ENCODE measurements at places on chromosomes 7 and 10. TPM values are rescaled to one million over a fixed set of nuclear protein-coding genes. Genes with fewer than 3 reads are reported as not detected.

The KNDC1 gene
- 1.7 TPM for total RNA-seq

DNA sequence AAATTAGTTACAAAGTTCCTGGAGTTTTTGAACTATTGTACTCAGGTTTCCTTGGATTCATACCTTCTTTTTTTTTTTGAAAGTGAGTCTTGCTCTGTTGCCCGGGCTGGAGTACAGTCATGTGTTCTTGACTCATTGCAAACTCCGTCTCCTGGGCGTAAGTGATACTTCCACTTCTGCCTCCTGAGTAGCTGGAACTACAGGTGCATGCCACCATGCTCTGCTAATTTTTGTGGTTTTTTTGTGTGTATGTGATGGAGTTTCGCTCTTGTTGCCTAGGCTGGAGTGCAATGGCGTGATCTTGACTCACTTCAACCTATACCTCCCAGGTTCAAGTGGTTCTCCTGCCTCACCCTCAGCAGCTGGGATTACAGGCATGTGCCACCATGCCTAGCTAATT lies 22.3 kb downstream of the MCM10 start:
- DNase-seq, result no peak

DNA sequence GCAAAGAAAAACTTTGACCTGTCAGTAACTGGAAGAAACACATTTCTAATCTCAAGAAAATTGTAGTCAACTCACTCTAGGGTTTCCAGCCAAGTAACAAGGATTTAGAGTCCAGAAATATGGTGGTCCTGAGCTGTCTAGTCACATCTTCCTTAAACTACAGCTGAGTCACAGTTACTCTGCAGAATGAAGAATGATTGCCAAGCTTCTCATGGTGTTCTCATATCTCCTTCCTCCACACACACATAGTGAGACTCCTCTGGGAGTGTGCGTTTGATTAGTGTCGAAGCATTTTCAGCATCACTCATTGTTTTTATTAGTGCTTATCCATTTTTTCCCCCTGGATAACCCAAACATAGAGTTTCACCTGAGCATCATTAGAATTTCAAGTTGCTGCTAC lies 93.1 kb upstream of the CXCL12 start:
- no peak for DNase-seq

GRCh38 chr10:15791816-15792524 lies 68.3 kb downstream of the MINDY3 start:
- DNase-seq, result no peak

- no peak for DNase-seq
These were observed 146.1 kb downstream of the VPS50 start for GRCh38 chr7:93378131-93378760.

DNA sequence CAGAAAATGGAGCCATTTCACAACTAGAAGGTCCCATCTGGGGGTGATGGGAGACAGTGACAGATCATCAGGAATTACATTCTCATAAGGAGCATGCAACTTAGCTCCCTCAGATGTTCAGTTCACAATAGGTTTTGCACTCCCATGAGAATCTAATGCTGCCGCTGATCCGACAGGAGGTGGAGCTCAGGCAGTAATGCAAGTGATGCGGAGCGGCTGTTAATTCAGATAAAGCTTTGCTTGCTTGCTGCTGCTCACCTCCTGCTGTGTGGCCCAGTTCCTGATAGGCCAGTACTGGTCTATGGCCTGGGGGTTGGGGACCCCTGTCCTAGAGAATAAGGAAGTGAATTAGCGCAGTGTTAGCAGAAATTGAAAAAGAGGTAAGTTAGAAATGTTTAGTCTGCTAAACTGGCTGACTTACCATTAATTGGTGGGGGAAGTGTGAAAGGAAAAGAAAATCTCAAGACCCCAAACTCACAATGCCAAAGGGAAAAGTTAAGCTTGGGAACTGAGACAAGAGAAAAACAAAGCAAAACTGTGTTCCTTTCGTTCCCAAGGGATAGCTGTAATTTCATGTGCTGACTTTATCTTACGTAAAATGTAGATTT lies 76.4 kb downstream of the LYZL2 start:
- no peak for DNase-seq

Data from esophagus muscularis mucosa (tissue), 4 donors.